ENCODE measurements at places on chromosomes 6 and 20.

- no peak for DNase-seq
Observed at GRCh38 chr6:73519926-73520687, 725 bp downstream of the EEF1A1 start.

GRCh38 chr6:144295211-144295610 is 10.1 kb downstream of the UTRN start:
- no peak for DNase-seq

GRCh38 chr20:44068316-44069201 is 118.4 kb downstream of the JPH2 start:
- DNase-seq = no peak

DNA sequence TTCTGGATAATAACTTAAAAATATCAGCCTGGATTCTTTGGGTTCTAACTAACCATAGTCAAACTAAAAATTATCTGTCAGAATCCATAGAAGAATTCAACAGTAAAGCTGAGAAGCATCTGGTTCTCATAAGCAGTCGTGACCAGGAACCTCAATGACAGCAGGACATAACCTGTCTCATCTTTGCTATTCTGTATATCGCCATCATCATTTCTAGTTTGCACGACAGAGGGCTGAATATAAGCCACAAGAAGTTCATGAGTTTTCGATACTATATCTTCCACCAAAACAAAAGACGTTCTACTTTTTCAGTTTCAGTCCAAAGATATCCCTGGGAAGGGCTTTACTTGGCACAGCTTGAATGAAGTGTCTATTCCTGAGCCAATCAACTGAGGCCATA is 42.7 kb downstream of the RFPL4B start:
- DNase-seq = no peak

- DNase-seq = no peak
Observed at GRCh38 chr6:116168148-116168547, 42.2 kb upstream of the COL10A1 start.

DNA sequence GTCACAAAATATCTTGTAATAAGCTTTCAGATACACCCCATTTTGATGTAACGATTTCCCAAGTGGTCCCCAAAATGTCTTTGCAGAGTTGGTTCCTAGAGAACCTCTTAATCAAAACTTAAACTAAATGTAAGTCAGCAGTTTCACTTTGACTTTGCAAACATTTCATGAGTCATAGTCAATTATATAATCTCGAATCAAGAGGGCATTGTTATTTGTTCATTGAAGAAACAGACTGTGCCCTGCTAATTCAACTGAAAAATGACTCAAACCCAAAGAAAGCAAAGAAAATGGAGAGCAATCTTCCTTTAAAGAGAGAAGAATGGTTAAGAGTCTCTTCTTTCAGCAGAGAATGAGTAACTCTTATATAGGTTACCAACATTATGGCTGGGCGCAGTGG is 58.3 kb downstream of the IPCEF1 start:
- no peak for DNase-seq

DNA sequence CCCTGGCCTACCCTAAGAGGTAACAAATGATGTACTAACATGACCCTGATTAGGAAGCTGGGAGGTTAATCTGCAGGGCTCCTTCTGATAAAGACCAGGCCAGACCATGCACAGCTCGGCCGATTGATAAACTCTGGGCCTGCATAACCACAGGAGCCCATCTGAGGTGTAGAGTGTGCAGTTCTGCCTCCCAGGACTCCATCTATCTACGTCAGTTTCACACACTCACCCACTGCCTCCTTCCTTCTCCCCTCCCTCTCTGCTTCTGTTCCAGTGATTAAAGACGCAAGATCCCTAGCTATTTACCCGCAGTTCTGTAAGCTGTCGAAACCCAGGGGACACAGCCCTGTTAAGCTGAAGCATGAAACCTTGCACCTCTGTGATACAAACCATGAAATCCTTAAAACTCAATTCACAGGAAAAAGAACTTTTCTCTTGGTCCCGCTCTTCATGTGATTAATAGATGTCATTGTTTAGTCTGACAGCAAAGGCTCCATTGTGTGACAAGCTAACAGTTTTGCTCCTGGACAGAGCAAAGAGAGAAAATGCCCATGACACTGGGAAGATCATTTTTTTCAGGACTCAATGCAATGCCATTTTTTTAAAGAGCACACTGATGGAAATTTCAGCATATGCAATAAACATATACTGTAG is 470.6 kb downstream of the MAFB start:
- DNase-seq = no peak

DNA sequence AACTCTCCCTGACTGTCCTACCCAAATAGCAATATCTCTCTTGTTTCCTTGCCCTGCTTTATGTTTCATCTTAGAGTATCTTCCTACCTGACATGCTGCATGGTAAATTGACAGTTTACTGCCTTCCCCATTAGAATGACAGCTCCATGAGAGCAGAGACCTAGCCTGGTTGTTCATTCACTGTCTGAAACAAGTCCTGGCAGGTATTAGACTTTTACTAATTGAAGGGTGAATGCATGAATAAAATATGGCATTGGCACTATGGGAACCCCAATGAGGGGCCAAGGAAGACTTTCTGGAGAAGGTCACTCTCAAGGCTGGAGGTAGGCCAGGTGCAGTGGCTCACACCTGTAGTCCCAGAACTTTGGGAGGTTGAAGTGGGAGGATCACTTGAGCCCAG is 3.8 kb upstream of the CITED2 start:
- DNase-seq = no peak

DNA sequence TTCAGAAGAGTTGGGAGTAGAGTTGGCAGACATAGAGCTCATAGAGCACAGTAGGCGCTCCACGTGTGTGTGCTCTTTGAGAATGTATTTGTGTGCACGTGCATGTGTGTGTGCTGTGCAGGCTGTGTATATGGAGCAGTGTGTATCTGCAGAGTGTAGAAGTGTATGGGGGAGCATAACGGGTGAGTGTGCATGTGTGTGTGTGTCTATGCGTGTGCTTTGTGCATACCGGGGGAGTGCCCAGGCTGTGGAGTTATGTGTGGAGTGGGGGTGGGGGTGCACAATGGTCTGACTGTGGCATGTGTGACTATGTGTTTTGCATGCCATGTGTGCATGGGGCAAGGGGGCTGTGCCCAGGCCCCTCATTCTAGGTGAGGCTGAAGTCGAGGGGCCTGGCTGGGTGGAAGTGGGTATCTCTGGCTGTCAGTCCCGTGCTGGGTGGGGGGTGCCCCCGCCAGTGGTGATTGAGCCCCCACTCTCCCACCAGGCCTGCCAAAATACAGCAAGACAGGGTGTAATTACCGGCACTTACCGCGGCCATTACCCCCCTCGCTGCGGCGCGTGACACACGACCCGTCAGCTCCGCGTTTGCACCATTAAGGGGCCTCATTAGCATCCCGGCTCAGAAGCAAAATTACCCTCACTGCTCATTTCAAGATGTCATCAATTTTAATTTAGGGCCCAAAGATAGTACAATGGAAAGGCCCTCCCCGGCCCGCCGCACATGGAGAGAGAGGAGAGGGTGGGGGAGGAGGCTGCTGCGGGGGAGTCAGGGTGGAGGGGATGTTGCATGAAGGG is 39.1 kb downstream of the MDFI start:
- no peak for DNase-seq
